Right renal pelvis (tissue), 4 donors: ENCODE measurements at places on chromosomes 1 and 21.

- DNase-seq, result no peak
Observed at GRCh38 chr1:192602757-192603156, 27.2 kb downstream of the RGS1 start.

DNA sequence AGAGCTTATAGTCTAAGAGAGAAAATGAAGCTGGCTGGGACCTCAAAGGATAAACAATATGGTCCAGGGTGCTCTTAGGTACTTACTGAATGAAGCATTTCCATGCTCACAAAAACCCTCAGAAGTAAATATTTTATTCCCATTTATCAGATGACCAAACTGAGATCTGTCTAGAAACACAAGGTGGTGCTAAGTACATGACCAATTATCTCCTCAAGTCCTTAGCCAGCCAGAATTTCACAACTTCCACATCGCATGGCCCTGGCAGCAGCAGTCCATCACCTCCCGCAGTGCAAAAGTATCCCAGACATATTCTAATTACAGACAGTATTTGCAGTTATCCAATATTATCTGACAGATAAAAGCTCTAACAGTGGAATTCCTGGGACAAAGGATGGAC is 321.7 kb upstream of the PROX1 start:
- DNase-seq, result no peak

DNA sequence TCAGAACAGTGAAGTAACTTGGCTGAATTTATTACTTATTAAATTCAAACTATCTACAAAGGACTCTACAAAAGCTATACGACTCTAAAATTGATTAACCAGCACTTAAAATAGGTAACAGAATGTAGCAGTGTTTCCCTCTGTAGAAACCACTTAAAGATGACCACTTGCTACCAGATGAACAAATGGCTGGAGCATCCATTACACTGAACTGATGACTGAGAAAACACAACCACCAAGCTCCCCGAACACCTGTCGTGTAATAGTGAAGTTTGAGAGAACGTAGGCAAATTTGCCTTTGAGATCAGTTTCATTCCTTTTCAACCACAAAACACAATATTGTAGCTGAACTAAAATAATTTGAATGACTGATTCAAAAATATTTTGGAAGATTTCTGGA is 226.7 kb downstream of the KCNT2 start:
- no peak for DNase-seq

GRCh38 chr1:54480525-54480848 is 67.5 kb upstream of the ACOT11 start:
- DNase-seq, result no peak
